ENCODE measurements at places on chromosomes 3 and 15.

- no peak for DNase-seq
Measured at GRCh38 chr15:69061414-69061842, 46.9 kb downstream of the NOX5 start.

- no peak for DNase-seq
Measured at GRCh38 chr3:110420158-110420641, 651.4 kb upstream of the NECTIN3 start.

GRCh38 chr3:32493437-32494414, 8.9 kb downstream of the CMTM6 start:
- DNase-seq: no peak

DNA sequence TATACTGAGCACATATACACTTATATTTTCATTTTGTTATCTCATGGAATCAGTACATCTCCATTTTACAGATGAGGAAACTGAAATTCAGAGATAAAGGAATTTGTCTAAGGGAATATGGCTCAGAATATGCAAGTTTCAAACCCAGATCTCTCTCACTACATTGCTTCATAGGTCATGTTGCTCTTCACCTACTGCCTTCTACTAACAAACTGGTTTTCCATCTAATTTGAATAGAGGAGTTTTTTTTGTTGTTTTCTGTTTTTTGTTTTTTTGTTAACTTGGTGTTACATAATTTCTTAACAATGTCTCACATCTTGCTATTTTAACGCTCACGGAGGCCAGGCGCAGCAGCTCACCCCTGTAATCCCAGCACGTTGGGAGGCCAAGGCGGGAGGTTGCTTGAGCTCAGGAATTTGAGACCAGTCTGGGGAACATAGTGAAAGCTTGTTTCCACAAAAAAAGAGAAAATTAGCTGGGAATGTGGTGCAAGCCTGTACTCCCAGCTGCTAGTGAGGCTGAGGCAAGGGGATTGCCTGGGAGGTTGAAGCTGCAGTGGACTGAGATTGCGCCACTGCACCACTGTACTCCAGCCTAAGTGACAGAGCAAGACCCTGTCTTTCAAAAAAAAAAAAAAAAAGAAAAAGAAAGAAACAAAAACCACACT, 37.0 kb downstream of the FMN1 start:
- DNase-seq: no peak

DNA sequence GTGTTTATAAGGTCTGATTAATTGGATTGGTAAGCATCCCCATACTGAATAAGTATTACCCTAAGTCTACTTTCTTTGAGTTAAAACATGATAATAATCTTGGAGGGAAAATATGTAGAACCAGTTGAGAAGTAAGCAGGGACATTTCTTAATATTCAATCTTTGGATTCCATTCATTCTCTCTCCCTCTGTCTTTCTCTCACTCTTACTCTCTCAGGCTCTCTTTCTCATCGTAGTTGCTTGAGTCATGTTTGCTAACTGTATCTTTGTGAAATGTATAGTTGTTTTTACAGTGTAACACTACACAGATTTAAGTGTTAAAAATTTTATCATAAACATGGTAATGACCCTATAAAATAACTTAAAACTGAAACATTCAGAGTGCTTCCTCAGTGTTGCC, 163.8 kb downstream of the RSRC1 start:
- DNase-seq: no peak

DNA sequence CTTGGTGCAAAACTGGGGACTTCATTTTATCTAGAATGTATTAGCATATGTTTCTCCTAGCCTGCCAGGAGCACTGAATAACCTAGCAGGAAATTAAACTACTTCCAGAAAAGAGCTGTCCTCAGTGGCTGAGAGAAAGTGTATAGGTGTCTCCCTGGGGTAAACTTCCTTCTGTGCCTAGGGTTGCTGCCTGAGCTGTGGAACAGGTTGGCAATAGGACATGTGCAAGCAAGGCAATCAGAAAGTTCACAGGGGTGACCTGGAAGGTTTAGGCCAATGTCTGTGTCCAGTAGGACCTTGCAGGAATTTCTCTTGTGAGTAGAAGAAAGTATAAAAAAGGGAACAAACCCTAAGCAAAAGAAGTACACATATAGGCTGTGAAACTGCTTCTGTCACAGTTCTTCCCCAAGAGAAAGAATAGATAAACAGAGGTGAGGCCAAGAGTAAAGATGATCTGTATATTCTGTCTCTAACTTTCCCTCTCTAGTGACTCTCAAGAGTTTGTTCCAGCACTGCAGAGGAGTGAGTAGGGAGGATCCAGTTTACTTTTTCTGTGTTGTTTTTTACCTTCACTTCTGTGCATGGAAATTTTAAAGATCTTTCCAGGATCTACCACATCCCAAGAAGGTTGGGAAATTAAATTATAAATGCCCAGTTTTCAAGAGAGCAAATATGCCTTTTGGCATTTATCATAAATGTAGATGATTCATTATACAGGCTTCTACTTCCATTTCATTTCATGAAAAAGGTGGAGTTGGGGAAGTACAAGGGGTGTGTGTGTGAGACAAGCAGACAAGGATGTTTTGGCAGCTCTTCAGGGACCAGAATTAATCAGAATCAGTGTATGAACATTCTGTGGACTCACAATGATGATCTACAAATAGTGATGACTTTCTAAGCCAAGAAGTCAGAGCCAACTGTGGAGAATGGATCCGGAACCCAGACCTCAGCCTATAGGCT, 155.2 kb downstream of the RBPMS2 start:
- DNase-seq: no peak

- no peak for DNase-seq
Measured at GRCh38 chr3:112346491-112347122, 13.7 kb downstream of the CD200 start.

DNA sequence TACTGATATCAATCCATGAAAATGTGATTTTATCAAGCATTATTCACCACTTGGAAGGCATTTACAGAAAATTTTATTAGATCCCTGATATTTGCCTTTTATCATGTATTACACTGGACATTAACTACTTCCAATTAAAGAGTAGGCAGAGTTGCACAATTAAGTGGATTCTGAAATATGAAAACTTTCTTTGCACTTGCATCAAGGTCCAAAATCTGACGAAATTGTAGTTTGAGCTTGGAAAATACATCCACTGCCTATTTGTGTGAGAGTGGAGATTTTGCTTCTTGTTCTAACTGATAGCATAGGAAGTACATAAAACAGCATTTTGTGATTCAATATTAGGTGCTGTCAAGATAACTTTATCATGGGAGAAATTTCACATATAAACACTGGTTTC, 49.6 kb upstream of the SLC12A8 start:
- no peak for DNase-seq

DNA sequence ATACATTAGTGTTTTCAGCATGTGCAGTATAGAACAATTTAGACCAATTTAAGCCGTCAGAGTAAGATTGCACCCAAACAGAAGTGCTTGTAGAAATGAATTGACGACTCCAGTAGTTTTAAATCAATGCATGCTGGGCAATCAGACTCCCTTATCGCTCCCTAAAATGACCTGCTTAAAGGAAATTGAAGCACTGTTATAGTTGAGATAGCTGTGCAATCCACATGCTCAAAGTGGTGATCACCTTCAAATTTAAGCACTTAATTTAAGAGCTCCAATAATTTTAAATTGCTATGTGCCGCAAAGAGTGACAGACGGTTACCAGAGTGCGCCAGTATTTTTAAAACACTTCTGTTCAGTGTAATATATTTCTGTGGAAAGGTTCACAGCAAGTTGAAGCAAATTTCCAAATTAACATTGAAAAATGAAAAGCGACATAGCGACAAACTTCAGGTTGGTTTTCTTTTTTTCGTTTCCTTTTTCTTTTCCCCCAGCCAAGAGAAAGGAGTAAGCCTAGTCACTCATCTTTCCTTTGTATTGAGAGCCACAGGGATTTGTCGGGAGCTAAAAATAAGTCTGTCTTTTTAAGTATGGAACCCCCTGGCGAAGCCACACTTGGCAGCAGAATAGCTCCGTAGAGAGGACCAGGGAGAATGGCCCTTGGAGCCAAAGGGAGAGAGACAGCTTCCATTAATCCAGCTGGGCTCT, 436.4 kb upstream of the RBMS3 start:
- no peak for DNase-seq

DNA sequence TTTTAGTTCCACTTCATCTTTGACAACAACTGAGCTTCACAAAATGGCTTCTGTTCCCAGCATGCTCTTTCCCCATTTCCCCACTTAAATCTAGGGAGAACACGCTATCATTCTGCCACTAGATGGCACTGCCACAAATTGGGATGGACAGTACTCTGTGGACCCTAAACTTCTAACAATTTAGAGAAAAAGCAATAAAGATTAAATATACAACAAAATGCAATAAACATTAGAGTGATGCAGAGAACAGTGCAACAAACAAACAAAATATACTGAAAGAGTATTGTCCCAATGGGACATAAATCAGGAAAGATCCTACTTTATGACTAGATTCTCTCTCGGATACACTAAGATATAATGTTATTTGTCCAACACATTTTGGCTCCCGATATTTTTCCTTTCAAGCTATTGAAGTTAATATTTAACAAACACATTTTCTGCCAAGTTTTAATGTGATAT, 169.7 kb upstream of the TMCO5A start:
- DNase-seq: no peak

GRCh38 chr3:189158034-189158433, 13.7 kb upstream of the TPRG1 start:
- no peak for DNase-seq

- no peak for DNase-seq
Measured at GRCh38 chr3:107913701-107914100, 177.1 kb downstream of the CD47 start.

DNA sequence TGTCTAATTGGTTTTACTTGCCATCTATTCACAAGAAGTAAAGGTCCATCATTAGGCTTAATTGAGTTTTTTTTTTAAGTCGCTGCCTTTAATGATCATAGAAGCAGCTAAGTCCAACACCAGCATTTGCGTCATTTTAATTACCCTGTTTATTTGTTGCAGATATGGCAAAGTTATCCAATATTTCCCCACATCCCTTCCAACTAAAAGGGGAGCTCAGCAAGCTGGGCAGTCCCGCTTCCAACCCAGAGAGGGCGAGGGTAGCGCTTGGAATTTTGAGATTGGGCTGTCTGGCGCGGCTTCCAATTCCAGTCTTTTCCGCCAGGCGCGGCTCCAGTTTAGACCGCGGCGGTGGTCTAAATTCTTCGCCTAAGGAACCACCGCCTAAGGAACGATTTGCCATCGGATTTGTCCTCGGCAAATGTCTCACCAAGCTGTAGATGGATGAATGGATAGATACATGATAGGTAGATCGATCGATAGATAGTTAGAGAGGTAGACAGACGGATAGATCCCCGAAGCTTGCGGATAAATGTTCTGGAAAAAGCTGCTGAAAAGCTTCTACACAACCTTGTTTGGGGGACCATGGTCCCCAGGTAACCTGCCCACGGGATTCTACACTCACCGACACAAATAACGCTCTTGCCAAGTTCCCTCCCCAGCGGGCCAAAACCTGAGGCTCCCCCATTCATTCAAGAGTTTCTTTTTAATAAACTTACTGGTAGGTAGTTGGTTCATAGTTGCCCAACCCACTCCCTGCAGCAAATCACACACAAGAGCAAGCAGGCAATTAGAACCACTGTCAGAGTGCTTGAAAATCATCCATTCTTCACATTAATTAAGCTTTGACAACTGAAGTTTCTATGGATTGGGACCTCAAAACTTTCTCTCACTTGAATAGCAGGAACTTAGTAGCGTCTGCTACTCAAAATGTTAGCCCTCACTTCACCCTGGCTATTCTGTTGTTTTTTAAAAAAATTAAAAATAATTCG, 49.1 kb downstream of the ZIC4 start:
- DNase-seq: no peak

DNA sequence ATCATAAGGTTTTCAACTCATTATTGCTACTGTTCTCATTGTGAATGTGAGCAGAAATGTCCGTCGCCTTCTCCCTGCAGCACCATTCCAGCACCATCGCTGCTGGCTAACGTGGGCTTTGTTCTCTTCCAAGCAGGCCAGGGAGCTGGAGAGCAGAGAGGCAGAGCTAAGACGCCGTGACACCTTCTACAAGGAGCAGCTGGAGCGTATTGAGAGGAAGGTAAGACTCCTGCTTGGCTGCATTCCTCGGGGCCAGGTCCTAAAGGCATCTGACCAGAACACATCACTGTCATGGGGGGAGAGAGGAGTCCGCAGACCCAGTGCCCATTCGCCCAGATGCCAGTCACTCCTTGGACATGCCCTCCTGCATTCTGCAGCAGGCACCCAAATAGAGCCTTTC, 130.4 kb upstream of the PLXNA1 start:
- DNase-seq: no peak

DNA sequence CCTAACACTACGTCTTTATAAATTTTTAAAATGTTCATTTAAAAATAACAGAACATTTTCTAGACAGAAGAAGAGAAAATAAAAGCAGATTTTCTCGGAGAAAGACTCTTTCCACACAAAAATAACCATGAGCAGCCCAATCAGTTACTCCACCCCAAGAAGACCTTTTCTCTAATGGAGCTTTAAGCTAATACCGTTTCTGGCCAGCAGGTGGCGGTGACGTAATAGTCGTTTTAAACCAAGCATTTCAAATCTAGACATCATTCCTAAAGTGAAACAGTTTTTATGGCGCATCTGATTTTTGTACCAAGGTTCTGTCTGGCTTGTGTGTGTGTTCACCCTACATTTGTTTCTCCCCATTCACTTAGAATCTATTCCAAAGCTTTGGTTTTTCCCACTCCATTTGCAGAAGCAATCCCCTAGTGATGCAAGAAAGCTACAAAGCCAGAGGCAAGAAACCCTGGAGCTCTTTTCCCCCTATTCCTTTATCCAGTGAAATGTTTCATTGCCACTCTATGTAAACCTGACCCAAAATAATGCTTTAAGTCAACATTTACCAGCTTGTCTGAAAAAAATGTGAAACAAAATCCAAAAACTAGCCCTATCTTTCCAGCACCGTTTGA, 336.7 kb upstream of the IGF1R start:
- peak; percentile 47 for DNase-seq

DNA sequence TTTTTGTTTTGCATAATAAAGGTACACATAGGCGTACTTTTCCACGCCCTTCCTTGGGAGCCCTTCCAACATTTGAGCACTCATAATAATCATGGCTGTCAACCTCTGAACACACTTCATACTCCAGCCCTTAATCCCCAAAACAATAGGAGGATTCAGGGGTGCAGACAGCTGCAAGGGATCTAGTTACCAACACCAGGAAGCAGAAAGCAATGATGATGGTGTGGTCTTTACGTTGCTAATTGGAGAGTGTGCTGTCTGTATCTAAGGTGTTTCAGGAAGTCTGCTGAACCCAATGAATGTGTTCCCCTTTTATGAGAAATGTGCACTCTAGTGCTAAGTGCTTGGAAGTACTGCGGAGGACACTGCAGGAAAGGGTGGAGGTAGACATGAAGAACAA, 60.3 kb upstream of the PDZRN3 start:
- no peak for DNase-seq

- no peak for DNase-seq
Measured at GRCh38 chr3:59704292-59704691, 654.5 kb upstream of the CFAP20DC start.
